ENCODE measurements at places on chromosomes 2 and 18. TPM values are rescaled to one million over a fixed set of nuclear protein-coding genes. Genes with fewer than 3 reads are reported as not detected.
A peak's percentile ranks its signal among the peaks of the same experiment; 100 is the strongest.

- H3K27ac ChIP-seq: no peak overlapping the region
- H3K4me3 ChIP-seq: peak overlapping the region; percentile 5
- no peak for DNase-seq
- peaks cover 100% of the 10 kb centered on the region for H3K4me1 ChIP-seq
Observed at GRCh38 chr18:48942554-48943261, 8.1 kb downstream of the SMAD7 start.

- peaks cover 4% of the 10 kb centered on the region for H3K4me1 ChIP-seq
- no peak overlapping the region for H3K27ac ChIP-seq
- peak overlapping the region; percentile 75 for H3K4me3 ChIP-seq
- H3K27me3 ChIP-seq: no peaks in the 10 kb centered on the region
Observed at GRCh38 chr18:63074981-63075404, 244.6 kb downstream of the BCL2 start.

DNA sequence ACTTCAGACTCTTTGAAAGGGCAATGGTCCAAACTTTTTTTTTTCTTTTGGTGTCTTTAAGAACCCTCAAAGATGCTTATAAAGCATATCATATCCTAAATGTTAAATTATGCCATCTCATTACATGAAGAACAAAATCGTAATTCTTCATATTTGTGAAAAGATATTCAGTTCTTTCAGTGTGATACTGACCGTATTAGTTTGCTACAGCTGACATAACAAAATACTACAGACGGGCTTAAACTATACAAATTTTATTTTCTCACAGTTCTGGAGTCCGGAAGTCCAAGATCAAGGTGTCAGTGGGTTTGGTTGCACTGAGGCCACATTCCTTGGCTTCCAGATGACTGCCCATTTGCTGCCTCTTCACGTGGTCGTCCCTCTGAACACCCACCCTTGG is 1377.2 kb upstream of the ZEB2 start:
- no peak overlapping the region for H3K4me3 ChIP-seq
- no peak for DNase-seq
- H3K36me3 ChIP-seq: no peaks in the 10 kb centered on the region
- H3K27me3 ChIP-seq: no peaks in the 10 kb centered on the region

GRCh38 chr18:35442701-35443100 is 55.1 kb downstream of the INO80C start:
- H3K4me3 ChIP-seq: no peak overlapping the region
- H3K27ac ChIP-seq: no peak overlapping the region
- H3K36me3 ChIP-seq: no peaks in the 10 kb centered on the region
- DNase-seq: no peak

GRCh38 chr2:64770137-64770780 is 116.5 kb upstream of the SERTAD2 start:
- no peak overlapping the region for H3K4me3 ChIP-seq
- no peaks in the 10 kb centered on the region for H3K36me3 ChIP-seq
- peaks cover 7% of the 10 kb centered on the region for H3K4me1 ChIP-seq
- no peak for DNase-seq
- H3K27ac ChIP-seq: no peak overlapping the region

DNA sequence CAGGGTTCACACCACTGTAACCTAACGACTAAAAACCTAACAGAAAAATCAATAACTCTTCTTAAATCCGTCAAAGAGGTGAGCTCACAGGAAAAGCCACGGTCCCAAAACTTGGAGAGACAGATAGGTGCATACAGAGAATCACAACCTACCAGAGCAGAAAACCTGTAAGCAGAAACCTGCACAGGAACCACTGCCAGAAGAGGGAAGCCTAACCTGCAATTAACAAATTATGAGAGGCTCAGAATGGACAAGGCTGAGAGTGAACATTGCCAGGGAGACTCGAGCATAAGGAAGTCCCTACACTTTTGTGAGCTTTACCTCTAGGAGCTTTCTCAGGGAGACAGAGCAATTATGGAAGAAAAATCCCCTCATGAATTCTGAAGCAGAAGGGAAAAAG is 156.2 kb upstream of the NETO1 start:
- no peaks in the 10 kb centered on the region for H3K4me1 ChIP-seq
- no peaks in the 10 kb centered on the region for H3K36me3 ChIP-seq
- H3K27me3 ChIP-seq: peaks cover 2% of the 10 kb centered on the region
- H3K4me3 ChIP-seq: no peak overlapping the region
- no peak overlapping the region for H3K27ac ChIP-seq

DNA sequence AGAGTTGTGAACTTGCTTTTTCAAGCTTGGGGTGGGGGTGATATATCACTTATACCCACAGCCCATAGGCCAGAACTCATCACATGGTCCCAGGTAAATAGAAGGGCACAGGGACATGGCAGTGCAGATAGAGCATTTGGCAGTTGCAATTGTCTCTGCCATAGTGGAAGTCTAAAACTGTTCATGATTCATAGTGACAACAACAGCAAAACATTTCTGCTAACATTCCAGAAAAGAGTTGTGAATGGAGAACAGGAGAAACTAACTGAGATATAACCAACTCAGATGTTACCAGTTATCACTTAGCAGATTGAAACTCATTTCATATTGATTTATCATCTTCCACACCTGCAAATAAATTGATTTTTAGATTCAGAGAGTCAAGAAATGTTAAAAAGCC is 278.6 kb upstream of the KYNU start:
- H3K27me3 ChIP-seq: no peaks in the 10 kb centered on the region
- H3K36me3 ChIP-seq: no peaks in the 10 kb centered on the region
- no peaks in the 10 kb centered on the region for H3K4me1 ChIP-seq

DNA sequence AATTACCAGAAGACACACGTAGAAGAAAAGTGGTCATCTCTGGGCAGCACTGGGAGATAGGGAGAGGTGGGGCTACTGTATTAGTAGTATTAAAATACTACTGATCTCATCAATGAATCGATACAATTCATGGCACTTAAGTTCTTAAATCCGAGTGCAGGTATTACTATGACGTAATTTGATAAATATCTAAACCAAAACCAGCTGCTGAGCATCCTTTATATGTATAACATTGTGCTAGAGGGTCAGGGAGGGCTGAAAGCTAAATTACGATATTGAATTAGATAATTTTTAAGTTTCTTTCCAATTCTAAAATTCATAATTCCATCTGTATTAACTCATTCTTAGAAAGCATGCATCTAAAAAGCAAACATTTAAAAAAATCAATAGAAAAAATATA is 25.3 kb downstream of the DARS1 start:
- peaks cover 3% of the 10 kb centered on the region for H3K36me3 ChIP-seq
- no peaks in the 10 kb centered on the region for H3K27me3 ChIP-seq
- H3K4me1 ChIP-seq: peaks cover 30% of the 10 kb centered on the region
- peak overlapping the region; percentile 71 for H3K27ac ChIP-seq
- H3K4me3 ChIP-seq: no peak overlapping the region

DNA sequence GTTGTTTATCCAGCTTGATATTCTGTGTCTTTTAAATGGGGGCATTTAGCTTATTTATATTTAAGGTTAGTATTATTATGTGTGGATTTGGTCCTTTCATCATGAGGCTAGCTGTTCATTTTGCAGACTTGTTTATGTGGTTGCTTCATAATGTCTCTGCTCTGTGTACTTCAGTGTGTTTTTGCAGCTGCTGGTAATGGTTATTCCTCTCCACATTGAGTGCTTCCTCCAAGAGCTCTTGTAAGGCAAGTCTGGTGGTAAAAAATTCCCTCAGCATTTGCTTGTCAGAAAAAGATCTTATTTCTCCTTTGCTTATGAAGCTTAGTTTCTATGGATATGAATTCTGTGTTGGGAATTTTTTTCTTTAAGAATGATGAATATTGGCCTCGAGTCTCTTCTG is 47.8 kb upstream of the NT5C1B start:
- no peaks in the 10 kb centered on the region for H3K36me3 ChIP-seq
- no peaks in the 10 kb centered on the region for H3K27me3 ChIP-seq
- DNase-seq: no peak
- H3K27ac ChIP-seq: no peak overlapping the region

DNA sequence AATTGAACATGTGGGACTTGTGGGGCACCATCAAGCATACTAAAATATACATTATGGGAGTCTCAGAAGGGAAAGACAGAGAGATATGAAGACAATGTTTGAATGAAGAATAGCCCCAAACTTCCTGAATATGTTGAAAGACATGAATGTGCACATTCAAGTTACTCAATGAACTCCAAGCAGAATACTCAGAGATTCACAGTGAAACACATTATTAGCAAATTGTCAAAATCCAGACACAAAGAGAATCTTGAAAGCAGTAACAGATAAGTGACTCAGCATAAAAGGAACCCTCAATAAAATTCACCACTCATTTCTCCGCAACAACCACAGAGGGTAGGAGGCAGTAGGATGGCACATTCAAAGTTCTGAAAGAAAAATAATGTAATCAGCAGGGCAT is 8.8 kb downstream of the C2orf92 start:
- no peak overlapping the region for H3K27ac ChIP-seq
- no peak overlapping the region for H3K4me3 ChIP-seq
- no peaks in the 10 kb centered on the region for H3K27me3 ChIP-seq
- H3K36me3 ChIP-seq: no peaks in the 10 kb centered on the region
- no peaks in the 10 kb centered on the region for H3K4me1 ChIP-seq

DNA sequence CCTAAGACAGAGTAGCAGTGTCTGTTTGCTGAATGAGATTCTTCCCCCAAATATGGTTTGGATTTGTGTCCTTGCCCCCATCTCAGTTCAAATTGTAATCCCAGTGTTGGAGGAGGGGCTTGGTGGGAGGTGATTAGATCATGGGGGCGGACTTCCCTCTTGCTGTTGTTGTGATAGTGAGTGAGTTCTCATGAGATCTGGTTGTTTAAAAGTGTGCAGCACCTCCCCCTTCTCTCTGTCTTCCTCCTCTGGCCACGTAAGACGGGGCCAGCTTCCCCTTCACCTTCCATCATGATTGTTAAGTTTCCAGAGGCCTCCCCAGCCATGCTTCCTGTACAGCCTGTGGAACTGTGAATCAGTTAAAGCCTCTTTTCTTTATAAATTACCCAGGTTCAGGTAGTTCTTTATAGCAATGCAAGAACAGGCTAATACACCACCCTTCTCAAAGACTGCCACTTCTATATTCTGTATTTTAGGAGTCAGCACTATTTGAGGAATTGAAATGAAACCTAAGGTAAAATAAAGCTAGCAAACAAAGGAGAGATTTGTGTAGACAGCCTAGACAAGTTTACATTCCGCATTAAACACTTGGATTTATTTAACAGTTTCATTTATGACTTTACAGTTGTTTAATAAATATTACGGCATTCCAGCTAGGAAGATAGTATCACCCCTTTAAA is 21.6 kb downstream of the FBXO36 start:
- H3K4me3 ChIP-seq: no peak overlapping the region
- H3K27me3 ChIP-seq: no peaks in the 10 kb centered on the region
- no peak for DNase-seq
- no peak overlapping the region for H3K27ac ChIP-seq
- no peaks in the 10 kb centered on the region for H3K36me3 ChIP-seq

- no peak for DNase-seq
- no peaks in the 10 kb centered on the region for H3K4me1 ChIP-seq
- H3K27me3 ChIP-seq: no peaks in the 10 kb centered on the region
- H3K36me3 ChIP-seq: no peaks in the 10 kb centered on the region
- H3K27ac ChIP-seq: no peak overlapping the region
Observed at GRCh38 chr2:144042751-144043150, 477.2 kb downstream of the ZEB2 start.

GRCh38 chr2:52117299-52117698 is 1085.4 kb upstream of the NRXN1 start:
- no peaks in the 10 kb centered on the region for H3K36me3 ChIP-seq
- no peak overlapping the region for H3K4me3 ChIP-seq
- no peaks in the 10 kb centered on the region for H3K4me1 ChIP-seq

The ABCG5 gene
- not detected for total RNA-seq

The INPP5D gene
- total RNA-seq: 108 TPM

The SAG gene
- total RNA-seq: 0.37 TPM

The ITGB6 gene
- not detected for total RNA-seq

The CDH7 gene
- total RNA-seq: not detected

The RESP18 gene
- total RNA-seq: not detected

The ZNF385B gene
- 0.12 TPM for total RNA-seq

The IL1RL1 gene
- 0.39 TPM for total RNA-seq

The PAX3 gene
- not detected for total RNA-seq

The DSG3 gene
- total RNA-seq: not detected
